ENCODE measurements at places on chromosomes 3 and 15.

DNA sequence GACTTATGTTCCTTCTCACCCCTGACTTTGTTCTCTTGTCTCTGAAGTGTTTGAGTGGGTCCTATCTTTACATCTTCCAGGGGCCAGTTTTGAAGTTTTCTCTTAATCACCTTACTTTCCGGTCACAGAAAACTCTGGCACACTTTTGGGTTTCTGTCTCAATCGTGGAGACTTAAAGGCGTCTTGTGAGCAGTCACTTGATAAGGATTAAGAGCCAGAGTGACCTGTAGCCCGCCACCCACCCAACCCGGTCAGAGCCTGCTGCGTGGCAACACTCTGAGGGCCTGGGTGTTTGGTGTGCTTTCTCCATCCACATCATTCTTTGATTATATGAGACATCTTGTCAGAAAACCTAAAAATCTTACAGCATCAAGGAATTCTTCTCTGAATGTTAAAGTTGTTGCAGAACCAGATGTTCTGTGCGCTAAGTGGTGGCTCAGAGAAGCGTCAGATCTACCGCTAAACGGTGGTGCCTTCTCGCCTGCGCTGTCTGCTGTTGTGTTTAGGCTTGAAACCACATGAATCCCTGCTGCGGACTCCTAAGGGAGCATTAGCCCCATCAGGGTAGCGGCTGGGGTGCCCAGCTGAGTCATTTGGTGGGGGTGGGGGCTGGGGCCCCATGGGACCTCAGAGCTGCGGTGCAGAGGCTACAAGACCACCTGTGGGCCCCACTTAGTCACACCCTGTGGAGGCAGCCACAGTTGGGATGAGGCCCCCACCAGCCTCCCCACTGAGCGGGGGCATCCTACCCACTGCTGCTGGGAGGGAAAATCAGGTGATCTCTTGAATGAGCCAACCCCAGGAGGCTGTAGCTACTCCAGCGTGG, 158.7 kb upstream of the BHLHE40 start:
- DNase-seq: no peak

- no peak for DNase-seq
Observed at GRCh38 chr15:69200832-69201745, 40.7 kb downstream of the GLCE start.

GRCh38 chr3:105367063-105367405, 325 bp downstream of the ALCAM start:
- DNase-seq: peak; percentile 14

DNA sequence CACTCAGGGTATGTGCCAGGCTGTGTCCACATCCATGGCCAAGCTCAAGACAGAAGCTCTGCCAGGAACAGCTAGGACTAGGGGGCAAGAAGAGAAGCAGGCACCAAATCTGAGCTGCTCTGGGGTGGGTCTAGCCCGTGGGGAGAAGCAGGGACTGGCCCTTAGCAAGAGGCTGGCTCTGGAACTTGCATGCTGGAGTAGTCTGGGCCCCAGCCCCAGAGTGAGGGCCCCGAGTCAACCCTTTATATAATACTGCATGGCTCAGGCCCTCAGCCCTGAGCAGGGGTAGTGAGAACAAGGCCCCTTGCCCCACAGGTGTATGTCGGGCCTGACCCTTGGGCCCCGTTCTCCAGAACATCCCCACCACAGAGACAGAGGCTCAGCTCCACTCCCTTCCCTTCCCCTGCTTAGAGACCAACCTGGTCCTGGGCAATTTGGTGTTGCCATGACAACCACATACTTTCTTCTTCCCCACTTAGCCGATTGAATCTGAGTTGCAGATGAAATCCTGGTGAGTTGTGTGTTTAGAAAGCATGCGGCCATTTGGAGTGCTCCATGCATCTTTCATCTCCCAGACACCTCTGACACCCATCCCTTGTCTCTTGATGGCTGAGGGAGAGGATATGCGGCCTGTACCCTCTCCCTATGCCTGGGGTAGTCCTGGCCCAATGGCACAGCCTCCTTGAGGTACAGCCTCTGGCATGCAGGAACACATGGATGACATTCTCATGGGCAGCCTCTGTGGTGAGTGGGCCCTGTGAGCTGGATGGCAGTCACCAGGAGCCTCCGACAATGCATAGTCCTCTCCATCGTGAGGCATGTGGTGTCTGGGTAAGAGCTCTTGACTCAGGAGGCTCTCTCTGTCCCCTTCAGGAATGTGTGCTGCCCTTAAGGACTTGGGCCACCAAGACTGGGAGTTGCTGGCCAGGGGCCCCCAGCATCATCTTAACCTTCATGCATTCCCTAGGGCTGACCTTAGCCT, 29.2 kb upstream of the SFMBT1 start:
- DNase-seq: no peak

DNA sequence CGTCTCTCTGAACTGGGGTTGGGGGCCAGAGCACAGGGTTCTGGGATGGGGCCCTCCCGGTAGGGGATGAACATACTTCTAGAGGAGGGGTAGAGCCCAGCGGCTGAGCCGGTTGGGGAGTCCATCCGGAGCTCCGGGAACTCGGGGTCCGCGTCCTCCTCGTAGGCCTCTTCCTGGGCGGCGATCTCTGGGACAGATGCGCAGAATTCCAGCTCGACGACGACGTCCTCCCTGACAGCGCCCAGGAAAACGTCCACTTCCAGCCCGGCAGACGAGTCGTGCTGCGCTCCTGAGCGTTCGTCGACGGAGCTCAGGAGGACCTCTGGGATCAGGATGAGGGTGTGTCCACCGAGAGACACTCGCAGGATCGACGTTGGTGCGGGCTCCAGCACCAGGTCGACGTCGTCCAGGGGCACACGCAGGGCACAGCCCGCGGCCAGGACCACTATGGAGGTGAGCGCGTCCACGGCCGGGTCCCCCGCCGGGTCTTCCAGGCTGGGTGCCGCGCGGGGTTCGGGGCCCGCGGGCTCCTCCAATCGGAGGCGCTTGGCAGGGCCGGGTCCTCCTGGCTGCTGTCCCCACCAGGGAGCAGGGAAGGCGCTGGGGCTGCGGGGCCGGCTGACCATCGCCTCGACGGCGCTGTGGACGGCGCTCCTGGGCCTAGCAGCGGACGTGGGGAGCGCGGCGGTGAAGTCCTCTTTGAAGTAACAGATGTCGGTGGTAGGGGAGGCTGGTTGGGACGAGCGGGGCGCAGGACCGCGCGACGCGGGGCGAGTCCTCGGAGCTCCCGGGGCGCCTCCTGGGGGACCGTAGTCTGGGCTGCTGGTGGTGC, 474 bp downstream of the PRR23B start:
- no peak for DNase-seq

DNA sequence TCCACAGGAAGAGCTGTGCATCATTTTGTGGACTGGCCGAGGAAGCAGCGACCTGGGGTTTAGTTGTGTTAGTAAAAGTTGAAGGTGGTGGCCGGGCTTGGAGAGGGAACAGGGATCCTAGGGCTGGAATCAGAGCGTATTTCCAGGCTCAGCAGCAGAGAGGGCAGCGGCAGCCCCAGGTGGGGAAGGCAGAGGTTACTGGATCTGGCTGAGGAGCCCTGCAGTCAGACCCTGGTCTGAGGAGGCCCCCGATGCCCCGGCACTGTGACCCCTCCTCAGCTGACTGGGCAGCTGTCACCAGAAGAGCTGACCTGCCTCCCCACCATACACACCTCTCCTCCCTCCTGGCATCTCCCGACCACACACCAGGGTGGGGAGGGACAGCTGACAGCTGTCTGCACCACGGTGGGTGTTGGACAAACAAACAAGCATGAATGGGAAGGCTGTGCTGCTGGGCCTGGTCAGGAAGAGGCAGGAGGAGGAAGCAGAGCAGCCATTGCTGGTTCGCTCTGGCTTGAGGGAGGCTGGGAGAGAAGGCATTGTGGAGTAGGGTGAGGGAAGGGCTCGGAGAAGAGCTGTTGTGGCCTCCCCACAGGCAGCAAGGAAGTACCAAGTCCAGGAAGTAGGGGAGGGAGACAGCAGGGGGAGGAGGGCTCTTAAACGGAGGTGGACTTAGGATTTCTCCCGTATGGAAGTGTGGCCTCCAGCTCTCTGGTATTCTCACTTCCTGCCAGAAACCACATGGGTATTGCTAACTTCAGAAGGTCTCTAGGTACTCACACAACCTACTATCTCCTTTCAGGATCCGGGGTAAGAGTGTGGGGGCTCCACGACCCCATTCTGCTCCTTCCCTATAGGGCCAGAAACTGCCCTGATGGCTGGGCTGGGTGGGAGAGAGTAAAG, 49.5 kb upstream of the HACD2 start:
- no peak for DNase-seq

- no peak for DNase-seq
Observed at GRCh38 chr3:143307613-143308183, 188.1 kb downstream of the CHST2 start.

- DNase-seq: no peak
Observed at GRCh38 chr15:88617031-88617722, 4.0 kb upstream of the AEN start.

DNA sequence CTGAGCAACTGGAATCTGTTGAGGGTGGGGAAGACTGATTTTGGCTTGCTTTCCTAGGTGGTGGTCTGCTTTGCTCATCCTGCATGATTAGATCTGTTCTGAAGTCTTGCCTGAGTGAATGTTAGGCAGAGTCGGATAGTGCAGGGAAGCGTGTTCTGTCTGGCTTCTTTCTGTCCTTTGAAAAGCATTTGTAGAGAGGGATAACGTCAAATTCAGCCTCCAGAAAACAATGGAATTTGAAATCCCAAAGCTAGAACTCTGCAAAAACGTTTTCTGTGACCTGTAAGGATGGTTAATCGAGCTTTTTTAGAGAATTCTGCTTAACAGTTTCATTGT, 1.4 kb downstream of the GLCE start:
- DNase-seq: peak; percentile 16

DNA sequence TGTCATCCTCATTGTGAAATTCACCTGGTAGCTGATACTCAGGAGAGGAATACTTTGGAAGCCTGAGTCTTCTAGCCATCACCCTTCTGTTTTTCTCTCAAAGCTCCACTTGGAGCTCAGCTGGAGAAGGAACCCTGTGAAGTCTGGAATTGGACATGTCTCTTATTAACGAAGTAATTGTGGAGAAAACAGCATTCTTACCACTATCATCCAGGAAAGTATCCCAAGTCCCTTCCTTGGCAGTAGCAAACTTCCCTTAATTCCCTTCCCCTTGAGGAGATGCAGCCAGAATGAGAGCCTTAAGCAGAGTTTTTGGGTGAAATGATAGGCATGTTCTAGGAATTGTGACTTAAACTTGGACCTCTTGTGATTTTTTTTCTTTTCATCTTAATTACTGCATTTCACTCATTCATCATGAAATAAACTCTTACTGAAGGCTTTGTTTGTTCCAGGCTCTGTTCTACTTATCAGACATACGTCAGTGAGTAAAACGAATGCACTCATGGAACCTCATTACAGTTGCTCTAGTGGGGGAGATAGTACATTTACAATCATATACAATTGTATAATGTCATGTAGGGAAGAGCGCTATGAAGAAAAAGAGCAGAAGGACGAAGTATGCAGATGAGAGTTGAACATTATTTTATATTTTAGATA, 30.5 kb upstream of the TCF12 start:
- no peak for DNase-seq
